ENCODE measurements at places on chromosomes 12 and 14. TPM values are rescaled to one million over a fixed set of nuclear protein-coding genes. Genes with fewer than 3 reads are reported as not detected.

DNA sequence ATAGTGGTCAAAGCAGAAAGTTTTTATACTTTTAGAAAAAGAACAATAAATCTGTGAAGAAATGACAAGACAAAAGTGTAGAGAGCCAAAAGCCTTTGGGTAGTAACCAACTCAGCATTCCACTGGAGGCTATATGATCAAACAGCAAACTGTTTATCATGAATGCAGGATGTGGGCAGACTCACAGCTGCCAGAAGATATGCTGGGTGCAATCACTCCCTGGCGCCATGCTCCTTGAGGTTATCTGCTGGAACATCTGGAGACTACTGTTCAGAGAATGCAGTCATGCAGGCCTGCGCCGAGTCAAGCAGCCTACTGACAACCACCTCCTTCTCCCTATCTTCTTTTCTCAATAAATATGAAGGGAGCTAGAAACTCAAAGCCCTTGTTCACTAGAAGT lies 49.0 kb upstream of the SLC8A3 start:
- no peak for DNase-seq

DNA sequence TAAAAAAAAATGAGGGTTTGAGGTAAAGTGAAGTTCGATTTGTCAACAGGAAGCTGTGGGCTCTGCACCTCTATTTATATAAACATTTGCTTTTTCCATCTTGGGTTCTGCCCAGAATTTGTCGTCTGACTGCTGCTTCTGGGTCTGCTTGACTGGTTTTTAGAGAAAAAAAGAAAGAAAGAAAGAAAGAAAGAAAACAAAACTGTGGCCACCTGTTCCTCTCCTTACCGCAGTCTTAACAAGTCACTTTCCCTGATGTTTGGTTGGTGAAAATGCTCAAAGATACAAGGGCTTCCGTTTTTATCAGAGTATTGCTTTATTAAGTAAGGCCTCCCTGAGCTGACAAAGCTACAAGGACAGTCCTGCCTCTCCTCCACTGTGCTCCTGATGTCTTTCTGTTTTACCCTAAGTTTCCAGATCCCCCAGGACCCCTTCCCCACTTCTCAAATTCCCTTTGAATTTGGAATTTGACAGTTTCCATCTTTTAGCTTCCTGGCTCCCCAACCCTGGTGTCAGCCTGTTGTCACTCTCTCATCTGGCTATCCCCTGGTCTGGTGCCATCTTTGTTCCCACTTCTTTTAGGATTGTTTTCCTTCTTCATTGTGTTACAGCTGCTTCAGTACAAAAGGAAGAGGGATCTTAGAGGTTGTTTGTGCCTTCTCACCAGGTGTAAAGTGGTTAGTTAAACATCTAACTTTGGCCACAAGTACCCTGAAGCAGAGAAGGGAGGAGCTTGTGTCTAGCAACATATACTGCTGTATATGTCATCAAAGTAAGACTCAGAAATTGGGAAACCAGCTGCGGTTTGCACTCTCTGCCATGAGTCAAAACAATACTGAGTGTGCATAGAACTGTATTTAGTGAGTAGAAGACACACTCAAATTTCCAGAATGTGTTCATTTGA lies 18.0 kb downstream of the MFAP5 start:
- DNase-seq, result peak; percentile 28

DNA sequence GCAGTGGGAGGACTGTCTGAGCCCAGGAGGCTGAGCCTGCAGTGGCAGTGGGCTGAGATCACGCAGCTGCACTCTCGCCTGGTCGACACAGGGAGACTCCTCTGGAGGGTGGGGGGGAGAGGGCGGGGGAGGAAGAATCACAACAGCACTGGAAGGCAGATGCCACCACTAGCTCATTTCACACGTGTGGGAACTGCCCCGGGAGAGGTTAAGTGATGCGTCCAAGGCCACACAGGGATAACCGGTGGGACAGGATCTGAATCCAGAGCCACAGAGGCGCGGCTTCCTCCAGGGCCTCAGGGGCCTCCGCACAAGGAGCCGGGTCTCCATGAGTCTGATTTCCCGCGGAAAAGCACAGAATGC lies 20.8 kb downstream of the STX2 start:
- DNase-seq, result no peak

DNA sequence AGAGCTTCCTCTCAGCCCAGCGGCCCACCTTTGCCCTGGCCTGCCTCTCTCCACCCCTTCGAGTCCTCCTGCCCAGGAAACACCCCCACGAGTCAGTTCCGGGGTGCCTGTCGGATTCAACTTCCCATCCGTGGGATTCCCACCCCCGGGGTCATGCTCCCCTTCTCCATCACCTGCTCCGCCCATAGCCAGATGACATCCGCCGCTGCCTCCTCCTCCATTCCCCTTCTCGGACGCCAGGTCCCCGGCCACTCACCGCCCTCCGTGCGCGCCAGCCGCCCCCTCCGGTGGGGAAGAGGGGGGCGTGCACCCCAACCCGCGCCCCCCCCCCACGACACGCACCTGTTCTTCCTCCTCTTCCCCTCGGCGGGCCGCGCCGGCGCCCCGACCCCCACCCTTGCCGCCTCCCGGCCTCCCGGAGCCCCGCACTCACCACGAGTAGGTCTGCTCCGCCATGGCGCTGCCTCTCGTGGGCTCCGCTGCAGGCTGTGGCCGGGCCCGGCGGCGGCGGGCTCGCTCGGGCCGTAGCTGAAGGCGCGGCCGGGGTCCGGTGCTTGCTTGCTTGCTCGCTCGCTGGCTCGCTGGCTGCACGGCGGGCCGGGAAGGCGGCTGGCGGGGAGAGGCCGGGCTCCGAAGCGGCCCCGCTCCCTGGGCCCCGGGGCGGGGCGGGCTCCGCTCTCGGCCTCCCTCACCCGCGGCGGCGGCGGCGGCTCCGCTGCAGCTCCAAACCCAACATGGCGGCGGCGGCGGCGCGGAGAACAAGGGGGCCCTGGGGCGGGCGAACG lies 554 bp downstream of the SPPL3 start:
- peak; percentile 62 for DNase-seq

DNA sequence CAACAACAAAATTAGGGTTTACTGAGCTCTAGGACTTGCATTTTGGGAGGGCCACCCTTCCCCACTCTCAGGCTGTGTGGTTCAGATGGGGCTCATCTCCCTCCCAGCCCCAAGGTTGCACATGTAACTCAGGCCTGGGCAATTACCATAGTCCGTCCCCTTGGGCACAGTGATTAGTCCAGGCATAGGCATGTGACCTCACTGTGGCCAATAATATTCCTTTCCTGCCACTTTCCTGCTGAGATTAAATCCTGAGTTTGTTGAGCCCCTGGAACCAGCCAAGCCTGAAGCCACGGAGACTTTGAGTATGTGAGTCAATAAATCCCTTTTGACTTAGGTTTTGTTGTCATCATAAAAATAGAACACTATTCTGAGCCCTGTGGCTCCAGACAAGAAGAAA lies 113.0 kb downstream of the AACS start:
- DNase-seq, result no peak

DNA sequence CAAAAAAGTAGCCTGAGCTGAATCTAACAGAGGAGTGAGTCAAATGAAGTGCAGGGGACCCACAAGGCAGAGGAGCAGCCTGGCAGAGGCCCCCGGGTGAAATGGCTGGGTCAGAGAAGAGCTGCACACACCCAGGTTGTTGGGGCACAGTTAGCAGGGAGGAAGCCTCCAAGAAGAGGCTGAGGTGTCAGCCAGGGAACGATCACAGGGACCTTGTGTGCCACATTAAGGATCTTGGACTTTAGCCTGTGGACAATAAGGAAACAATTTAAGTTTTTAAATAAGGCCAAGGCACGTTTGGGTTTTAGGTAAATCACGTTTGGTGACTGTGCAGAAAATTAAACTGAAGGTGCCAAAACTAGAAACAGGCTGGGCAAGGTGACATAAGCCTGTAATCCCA lies 35.1 kb downstream of the OR10P1 start:
- DNase-seq, result no peak

Gene CDKL1
- 6.1 TPM for total RNA-seq
